Activated CD8-positive, alpha-beta memory T cell treated with anti-CD3 and anti-CD28 coated beads, Interleukin-2, amount 10 ng/mL, durations not matched to agents 7 days and 5 days (primary cell): ENCODE measurements at places on chromosomes 12 and 14. TPM values are rescaled to one million over a fixed set of nuclear protein-coding genes. Genes with fewer than 3 reads are reported as not detected.

TBX3 gene
- not detected for total RNA-seq

DNA sequence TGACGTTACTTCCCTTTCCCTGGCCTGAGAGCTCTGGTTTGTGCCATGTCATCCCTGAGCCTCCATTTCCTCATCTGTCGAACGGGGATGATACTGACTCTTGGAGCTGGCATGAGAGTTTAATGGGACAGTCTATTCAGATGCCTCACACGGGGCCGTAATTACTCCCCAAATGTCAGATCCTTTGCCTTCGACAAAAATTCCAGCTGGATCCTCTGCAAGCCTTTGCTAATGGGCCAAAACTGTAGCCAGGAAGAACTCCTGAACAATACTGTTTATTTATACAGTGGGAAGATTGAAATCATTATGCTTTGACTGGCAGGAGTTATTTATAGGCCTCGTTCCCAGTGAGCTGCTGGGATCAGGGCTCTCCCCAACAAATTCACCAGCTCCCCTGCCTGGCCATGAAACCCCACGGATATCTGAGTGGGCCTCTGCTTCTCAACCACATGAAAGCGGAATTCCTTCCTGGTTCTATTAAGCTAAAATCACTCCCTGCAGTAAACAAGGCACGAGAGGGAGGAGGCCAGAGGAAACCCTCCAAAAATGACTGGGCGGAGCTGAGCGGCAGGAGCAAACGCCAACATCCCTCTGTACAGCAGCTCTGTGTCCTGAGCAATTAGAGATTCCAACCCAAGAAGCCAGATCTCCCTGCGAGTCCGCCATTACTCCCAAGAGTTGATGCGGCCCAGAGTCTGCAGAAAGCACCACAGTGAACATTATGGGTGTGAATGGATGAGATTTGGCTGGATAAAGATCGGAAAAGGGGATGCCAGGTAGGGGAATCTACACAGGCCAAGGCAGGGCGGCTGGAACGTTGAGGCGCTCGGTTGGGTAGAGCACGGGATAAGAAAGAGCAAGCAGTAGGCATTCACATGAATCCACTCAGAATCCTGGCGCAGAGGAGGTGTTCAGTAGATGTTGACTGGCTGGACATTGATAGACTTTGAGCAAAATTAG is 326.1 kb downstream of the BCL11B start:
- DNase-seq = no peak

THTPA gene
- 13.5 TPM for total RNA-seq

SERPINA4 gene
- not detected for total RNA-seq

DNA sequence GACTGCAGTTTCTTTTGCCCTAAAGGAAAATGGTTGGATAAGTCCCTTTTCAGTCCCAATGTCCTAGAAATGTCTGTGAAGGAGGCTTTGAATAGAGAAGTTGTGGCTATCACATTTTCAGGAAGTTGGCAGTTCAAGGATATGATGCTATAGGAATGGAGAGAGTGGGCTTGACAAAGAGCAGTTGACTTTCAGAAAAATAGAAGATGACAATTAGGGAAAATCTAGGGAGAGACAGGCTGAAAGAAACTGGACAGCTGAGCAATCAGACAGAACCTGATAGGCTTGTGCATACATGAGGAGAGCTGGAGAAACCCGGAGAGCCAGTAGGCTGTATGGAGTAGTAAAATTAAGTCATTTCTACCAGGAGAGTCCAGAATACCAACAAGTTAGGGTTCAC is 50.5 kb downstream of the LMNTD1 start:
- no peak for DNase-seq

- DNase-seq = peak; percentile 96
Measured at GRCh38 chr12:111444925-111445725, 39.4 kb downstream of the SH2B3 start.

CDKL1 gene
- 13.5 TPM for total RNA-seq

DNA sequence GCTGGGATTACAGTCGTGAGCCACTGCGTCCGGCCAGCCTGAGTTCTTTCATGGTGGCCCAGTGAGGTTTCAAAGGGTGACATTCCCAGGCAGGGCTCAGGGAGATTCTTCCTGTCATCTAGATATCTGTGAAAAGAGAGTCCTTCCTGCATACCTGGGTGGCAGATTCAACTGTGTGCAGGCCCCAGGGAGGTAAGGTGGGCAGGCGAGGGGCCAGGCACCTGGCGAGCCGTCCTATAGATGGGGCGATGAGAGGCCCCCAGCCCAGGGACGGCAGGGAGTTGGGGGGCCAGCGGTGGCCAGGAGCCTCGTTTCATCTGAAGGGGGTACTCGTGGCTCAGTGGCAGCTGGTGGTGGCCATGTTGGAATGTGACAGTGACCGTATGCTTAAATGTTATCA is 7.1 kb upstream of the EP400 start:
- no peak for DNase-seq

POTEG gene
- total RNA-seq = not detected

GRCh38 chr14:98217530-98217929 is 1054.5 kb downstream of the BCL11B start:
- no peak for DNase-seq

GRCh38 chr12:52121824-52122539 is 42.5 kb downstream of the SMIM41 start:
- DNase-seq = peak; percentile 75

DNA sequence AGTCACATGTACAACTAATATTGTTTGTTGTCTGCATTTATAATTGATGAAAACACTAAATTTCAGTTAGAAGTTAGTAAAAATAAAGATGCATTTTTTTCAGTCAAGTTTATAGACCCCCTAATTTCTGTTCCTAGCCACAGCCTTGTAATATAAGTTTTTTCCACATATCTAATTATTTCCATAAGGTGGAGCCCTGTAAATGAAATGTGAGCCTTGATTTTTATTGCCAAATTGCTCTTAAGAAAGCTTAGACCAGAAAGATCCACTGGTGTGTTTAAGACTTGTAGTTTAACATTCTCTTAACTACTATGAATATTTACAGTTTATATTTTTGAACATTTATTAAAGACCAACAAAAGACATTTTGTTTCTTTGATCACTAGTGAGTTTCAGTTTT is 322.1 kb upstream of the RGS6 start:
- no peak for DNase-seq

PIGH gene
- total RNA-seq = 16.3 TPM

AKAP6 gene
- total RNA-seq = 0.85 TPM

- no peak for DNase-seq
Measured at GRCh38 chr12:50901685-50902113, 50.6 kb upstream of the HIGD1C start.

CCDC177 gene
- total RNA-seq = not detected

LRIG3 gene
- not detected for total RNA-seq

- DNase-seq = no peak
Measured at GRCh38 chr12:5715021-5715420, 230.0 kb downstream of the ANO2 start.

GRCh38 chr12:127223731-127224130 is 1043.2 kb upstream of the TMEM132C start:
- DNase-seq = no peak

GRCh38 chr12:76117067-76117691 is 32.7 kb upstream of the NAP1L1 start:
- DNase-seq = no peak
